ENCODE measurements at places on chromosomes 12 and 14.

DNA sequence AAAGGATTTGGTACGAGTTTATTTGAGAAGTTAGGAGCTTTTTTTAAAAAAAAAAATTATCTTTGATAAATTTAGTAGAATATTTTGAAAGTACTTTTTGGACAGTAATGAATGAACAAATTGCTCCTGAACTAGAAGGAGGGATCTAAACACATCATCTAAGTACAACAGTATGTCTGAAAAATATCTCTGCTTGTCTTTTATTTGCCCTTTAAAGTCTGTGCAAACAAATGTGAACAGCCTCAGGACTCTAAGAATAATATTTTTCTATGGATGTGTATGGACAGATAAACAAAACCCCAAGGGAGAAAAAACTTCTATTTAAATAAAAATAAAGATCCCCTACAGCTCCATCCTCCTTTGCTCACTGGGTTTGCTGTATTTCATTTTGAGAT lies 19.5 kb downstream of the FBXL14 start:
- no peak for DNase-seq

- no peak for DNase-seq
Observed at GRCh38 chr12:94929780-94930179, 73.7 kb downstream of the NDUFA12 start.

- DNase-seq = no peak
Observed at GRCh38 chr12:65934480-65935115, 110.3 kb downstream of the HMGA2 start.

- no peak for DNase-seq
Observed at GRCh38 chr12:107807471-107808150, 33.1 kb downstream of the ASCL4 start.
